ENCODE measurements at places on chromosomes 13 and 19. TPM values are rescaled to one million over a fixed set of nuclear protein-coding genes. Genes with fewer than 3 reads are reported as not detected.

DNA sequence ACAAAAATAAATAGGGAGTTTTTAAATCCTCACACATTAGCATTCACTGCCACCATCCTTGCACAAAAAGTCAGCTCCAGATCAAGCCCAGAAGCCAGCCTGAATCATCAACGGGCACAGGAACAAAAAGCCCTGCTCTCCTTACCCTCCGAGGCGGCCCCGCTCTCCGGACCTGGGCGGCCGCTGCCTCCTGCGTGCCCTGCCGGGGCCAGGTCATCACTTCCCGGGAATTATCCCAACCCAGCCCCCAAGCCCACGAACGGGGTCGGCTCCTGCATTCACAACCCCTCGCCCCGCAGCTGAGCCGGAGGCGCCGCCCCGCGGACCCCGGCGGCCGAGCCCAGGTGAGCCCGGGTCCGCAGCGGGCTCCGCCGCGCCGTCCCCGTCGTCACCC is 754 bp downstream of the DNAJB1 start:
- DNase-seq: no peak

DNA sequence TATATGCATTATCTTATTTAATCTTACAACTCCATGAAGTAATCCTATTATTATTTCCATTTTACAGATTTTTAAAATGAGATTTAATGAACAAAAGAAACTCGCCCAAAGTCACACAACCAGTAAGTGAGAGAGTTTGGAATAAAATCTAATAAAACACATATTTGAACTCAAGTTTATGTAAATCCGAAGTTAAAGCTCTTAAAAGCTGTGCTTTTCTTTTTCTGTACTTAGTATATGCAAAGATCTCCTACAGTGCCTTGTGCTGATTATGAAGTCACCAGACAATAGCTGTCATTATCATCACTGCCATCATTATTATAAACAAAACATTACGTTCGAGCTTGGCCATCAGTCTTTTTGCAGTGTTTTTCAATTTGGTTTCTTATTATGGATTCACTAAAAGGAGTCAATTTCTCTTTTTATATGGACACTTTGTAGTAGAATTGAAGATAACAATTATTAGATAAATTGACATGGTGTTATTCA is 29.7 kb upstream of the ENOX1 start:
- DNase-seq: no peak

GRCh38 chr13:39509616-39510315 is 93.2 kb downstream of the LHFPL6 start:
- DNase-seq: no peak

DNA sequence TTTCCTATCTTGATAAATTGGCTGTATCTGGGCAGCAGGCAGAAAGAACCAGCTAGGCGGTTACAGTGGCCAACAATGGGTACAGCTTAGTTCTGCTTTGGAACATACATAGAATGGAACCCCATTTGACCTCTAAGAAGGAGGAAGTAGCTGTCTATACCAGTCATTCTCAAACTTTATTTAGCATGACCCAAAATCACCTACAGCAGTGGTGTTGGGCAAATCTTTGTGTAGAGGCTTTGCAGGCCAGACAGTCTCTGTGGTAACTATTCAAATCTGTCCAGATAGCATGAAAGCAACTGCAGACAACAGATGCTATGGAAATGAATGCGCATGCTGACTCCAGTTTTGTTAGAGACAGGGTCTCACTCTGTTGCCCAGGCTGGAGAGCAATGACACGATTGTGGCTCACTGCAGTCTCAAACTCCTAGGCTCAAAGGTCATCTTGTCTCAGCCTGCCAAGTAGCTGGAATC is 12.0 kb upstream of the KCNC3 start:
- no peak for DNase-seq

GRCh38 chr19:572743-573518 is 535 bp downstream of the BSG start:
- DNase-seq: peak; percentile 76

DNA sequence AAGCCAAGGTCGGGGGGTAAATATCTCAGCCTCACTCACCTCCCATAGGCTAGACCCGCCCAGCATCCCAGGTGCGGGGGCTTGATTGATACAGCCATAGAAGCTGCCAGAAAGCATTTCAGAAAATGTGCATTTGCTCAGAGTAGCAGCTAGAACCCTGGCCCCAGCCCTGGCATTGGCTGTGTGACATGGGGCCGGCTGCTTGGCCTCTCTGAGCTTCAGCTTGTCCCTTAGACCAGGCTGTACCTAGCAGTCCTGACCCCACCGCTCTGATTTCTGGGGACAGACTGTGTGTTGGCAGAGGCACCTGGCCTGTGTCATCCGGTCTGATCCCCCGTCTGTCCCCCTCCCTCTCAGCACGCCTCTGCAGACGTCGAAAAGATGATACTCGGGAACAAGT is 15.4 kb downstream of the RAB8A start:
- no peak for DNase-seq

The ZNF229 gene
- total RNA-seq: not detected

The DACT3 gene
- 3.2 TPM for total RNA-seq

The COL5A3 gene
- total RNA-seq: 0.63 TPM
